ENCODE measurements at places on chromosomes 12 and 14.

GRCh38 chr14:72904840-72905561, 11.1 kb upstream of the DPF3 start:
- no peak for DNase-seq

DNA sequence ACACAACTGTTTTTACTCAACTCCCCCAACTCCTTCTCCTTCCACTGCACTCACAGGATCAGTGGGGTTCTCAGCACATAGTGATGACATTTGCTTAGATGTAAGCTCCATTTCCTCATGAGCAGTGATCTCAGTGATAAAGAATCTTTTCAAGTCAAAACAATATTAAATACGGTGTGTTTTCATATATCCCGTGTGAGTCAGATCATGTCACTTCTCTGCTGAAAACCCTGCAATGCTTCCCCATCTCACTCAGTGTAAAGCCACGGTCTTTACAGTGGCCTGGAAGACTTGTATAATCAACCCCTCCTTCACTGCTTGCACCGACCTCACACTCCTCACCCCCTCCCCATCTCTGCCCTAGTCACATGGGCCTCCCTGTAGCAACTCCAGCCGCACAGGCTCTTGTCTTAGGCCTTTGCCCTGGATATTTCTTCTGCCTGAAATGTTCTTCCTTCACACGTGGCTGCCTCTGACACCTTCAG, 149.7 kb upstream of the ARHGAP5 start:
- DNase-seq, result no peak

- DNase-seq, result no peak
Measured at GRCh38 chr12:58419905-58420304, 478.5 kb downstream of the ATP23 start.

GRCh38 chr12:124898923-124899294, 15.5 kb downstream of the UBC start:
- no peak for DNase-seq

- no peak for DNase-seq
Measured at GRCh38 chr14:94545131-94545841, 16.0 kb upstream of the SERPINA4 start.

DNA sequence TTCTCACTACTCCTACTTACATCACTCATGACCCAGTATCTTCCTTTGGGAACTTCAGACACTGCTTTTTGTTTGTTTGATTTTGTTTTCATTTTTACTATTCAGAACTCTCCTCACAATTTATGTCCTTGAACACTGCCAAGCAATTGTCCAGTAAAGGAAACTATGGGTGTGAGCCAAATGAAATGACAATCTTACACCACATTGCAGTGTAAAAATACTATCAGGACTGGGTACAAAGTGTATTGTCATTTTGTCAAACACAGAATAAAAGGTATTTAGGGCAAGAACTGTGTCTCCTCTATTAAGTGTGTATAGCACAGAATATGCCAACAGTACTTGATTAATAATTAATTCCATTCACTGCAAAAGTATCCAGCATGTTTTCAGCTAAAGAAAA, 199.3 kb downstream of the ALG10B start:
- no peak for DNase-seq

DNA sequence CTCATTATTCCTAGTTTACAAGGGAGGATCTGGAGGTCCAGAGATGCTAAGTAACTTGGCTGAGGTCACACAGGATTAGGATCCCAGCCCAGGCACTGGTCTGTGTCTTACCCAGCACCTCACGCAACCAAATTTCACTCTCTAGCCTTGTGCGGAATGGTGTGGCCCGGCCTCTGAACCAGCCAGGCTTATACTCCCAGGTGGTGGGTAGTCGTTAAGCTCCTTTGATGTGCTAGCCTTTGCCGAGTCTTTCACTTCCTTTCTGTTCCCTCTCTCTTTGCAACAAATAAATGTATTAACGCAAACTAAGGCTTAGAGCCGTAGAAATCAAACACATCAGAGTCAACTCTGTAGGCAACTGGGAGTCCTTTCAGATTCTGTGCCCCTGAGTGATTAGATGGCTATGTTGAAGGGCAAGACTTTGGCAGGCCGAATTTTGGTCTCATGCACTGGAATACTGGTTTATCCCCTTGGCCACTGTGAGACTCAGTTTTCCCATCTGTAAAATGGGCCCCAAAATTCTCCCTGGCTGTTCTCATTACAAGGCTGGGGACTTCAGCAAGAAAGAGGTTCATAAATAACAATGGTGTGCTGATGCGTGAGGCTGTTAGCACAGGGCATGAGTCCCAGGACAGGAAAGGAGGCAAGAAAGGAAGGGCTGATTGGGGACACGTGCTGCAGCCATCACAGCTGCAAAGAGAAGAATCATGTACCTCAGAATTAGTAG, 126.3 kb downstream of the AACS start:
- DNase-seq, result no peak

DNA sequence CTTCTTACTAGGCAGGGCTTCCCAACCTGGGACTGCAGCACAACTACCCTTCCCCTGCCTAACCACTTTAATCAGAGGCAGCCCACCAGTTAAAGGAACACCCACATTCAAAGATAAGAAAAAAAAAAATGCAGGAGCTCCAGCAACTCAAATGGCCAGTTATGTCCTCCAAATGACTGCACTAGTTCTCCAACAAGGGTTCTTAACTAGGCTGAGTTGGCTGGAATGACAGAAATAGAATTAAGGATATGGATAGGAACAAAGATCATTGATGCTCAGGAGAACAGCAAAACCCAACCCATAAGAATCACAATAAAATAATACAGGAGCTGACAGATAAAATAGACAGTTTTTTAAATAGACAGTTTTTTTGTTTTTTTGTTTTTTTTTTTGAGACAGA, 154.2 kb downstream of the PLCZ1 start:
- DNase-seq, result no peak

- peak; percentile 89 for DNase-seq
Measured at GRCh38 chr12:10211940-10212738, 538 bp upstream of the GABARAPL1 start.

GRCh38 chr12:47602325-47602724, 103.5 kb downstream of the RPAP3 start:
- peak; percentile 19 for DNase-seq

GRCh38 chr12:75813072-75813471, 218.5 kb downstream of the PHLDA1 start:
- no peak for DNase-seq

DNA sequence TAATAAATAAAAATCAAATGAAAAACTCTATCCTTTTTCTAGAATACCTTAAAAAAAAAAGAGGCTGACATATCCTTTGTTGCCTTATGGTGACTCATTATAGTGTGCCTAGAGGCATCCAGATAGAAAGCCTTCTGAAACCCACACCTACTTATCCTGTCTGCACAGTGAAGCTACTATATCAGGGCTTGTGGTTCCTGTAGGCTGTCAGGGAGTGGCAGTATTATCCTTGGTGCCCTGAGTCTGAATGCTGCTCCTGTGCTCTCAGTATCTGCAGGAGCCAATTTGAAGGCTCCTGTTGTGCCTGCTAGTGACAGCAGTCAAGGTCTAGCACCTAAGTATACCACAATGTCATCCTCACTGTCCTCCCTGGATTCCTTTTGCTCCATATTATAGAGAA, 168.4 kb upstream of the AVPR1A start:
- DNase-seq, result no peak

GRCh38 chr12:47286676-47287075, 206.9 kb upstream of the AMIGO2 start:
- no peak for DNase-seq

DNA sequence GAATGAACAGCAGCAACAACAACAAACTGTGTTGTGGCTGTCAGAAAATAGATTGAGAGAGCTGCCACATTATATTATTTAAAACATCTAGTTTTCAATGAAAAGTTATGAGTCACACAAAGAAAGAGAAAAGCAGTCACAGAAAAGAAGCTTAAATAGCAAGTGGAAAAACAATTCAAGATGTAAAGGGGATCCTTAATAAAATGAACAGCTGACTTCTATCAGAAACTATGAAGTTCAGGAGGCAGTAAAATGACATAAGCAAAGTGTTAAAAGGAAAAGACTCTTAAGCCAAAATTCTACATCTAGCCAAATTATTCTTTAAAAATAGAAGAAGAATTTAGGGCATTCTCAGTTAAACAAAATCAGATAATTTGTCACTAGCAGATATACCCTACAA, 5.6 kb downstream of the CLEC14A start:
- no peak for DNase-seq

GRCh38 chr12:46884362-46884761, 58.6 kb upstream of the SLC38A4 start:
- no peak for DNase-seq

Data from left renal cortex interstitium (tissue), 4 donors.